ENCODE measurements at places on chromosomes 7 and 10. TPM values are rescaled to one million over a fixed set of nuclear protein-coding genes. Genes with fewer than 3 reads are reported as not detected.

DNA sequence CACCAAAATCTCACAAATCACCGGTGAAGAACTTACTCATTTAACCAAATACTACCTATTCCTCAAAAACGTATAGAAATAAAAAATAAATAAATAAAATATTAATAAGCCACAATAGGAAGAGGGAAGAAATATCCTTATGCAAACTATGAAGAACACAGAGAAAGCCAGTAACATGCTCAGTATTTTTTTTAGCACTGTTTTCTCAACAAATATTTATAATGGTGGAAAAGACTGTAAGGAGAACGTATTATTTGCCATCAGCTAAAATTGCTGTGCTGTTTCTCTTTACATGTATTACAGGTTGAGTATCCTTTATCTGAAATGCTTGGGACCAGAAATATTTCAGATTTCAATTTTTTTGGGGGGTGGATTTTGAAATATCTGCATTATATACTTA, 21.0 kb downstream of the KIAA1217 start:
- no peaks in the 10 kb centered on the region for H3K4me1 ChIP-seq
- DNase-seq, result no peak
- H3K27ac ChIP-seq, result no peak overlapping the region
- no peak overlapping the region for H3K4me3 ChIP-seq

DNA sequence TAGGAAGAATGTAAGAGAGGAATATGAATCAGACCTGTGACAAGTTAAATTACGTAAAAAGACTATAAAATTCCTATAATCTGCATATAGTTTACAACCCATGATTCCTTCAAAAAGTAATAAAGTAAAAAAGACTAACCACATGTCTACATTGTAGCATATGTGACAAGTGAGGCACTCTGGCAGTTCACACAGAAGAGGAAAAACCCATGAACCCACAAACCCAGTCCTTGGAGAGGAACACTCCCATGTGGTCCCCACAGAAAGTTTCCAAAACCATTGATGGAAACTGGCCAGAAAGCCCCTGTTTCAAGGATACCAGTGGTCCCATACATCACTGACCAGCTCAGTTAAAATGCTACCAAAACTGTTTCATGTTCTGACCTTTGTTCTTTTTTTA, 15.7 kb downstream of the KDM7A start:
- DNase-seq, result no peak
- H3K27ac ChIP-seq, result no peak overlapping the region
- H3K4me1 ChIP-seq, result no peaks in the 10 kb centered on the region
- H3K36me3 ChIP-seq, result no peaks in the 10 kb centered on the region
- H3K27me3 ChIP-seq, result no peaks in the 10 kb centered on the region

- H3K27ac ChIP-seq, result no peak overlapping the region
- H3K27me3 ChIP-seq, result no peaks in the 10 kb centered on the region
- no peak for DNase-seq
- H3K36me3 ChIP-seq, result no peaks in the 10 kb centered on the region
Measured at GRCh38 chr10:38093816-38094157, 350 bp upstream of the ZNF37A start.

- peak overlapping the region; percentile 62 for H3K27ac ChIP-seq
- no peaks in the 10 kb centered on the region for H3K27me3 ChIP-seq
- peak; percentile 86 for DNase-seq
- no peaks in the 10 kb centered on the region for H3K36me3 ChIP-seq
Measured at GRCh38 chr7:74306730-74307469, 17.7 kb downstream of the CLIP2 start.

DNA sequence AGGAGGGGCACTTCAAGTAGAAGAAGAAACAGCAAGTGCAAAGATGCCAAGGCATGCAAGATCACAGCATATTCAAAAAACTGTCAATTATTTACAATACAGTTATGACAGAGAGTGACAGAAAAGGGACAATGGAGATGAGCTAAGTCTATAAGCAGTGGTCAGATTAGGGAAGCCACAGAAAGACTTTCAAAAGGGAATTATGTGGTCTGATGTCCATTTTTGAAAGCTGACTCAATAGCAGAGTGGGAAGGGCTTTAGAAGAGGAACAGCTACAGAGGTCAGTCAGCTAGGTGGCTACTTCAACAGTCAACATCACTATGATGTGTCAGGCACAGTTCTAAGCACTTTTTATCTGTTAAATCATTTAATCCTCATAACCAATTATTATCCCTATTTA, 45.2 kb upstream of the SPOCK2 start:
- H3K36me3 ChIP-seq, result no peaks in the 10 kb centered on the region
- no peak for DNase-seq
- no peak overlapping the region for H3K27ac ChIP-seq
- H3K4me3 ChIP-seq, result no peak overlapping the region
- H3K4me1 ChIP-seq, result no peaks in the 10 kb centered on the region

GRCh38 chr10:115760131-115760530, 512.9 kb downstream of the GFRA1 start:
- H3K4me3 ChIP-seq, result no peak overlapping the region
- DNase-seq, result no peak
- H3K27me3 ChIP-seq, result no peaks in the 10 kb centered on the region
- H3K27ac ChIP-seq, result no peak overlapping the region

Gene PRKCQ
- 0.45 TPM for total RNA-seq

Measured in aorta (tissue), 5 donors.